Anterior cingulate cortex (tissue), 58 donors: ENCODE measurements at places on chromosomes 3 and 15.

DNA sequence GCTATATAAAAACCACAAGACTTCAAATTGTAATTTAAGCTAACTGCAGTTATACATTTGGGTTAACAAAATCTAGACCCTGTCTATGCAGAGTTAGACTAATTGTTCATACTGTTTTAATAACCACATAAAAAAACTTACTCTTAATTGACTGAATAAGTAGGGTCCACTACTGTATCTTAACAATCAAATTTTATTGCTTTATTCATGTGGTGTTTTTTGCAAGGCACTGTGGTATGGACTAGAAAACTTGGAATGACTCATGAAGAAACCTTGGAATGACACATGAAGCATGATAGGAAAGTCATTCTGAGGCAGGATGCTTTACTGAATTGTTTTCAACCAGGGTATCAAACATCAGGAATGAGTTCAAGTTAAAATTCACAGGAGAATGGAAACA lies 2.3 kb downstream of the SERP1 start:
- no peak for DNase-seq

- no peak for DNase-seq
These were observed 151.9 kb downstream of the RBPMS2 start for GRCh38 chr15:64623347-64623996.

GRCh38 chr15:51132384-51133139 lies 37.9 kb upstream of the TNFAIP8L3 start:
- peak; percentile 48 for DNase-seq

GRCh38 chr3:141250342-141250741 lies 18.7 kb downstream of the PXYLP1 start:
- no peak for DNase-seq

DNA sequence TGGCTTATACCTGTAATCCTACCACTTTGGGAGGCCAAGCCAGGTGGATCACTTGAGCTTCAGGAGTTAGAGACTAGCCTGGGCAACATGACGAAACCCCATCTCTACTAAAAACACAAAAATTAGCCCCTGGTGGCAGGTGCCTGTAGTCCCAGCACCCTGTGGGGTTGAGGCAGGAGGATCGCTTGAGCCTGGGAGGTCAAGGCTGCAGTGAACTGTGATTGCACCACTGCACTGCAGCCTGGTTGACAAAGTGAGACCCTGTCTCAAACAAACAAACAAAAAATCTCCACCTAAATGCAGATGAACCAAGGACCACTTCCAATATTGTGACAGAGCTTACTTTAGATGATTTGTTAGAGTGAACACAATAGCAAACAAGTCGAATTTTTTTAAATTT lies 53.7 kb downstream of the TP53BP1 start:
- DNase-seq = no peak

GRCh38 chr3:186049001-186049400 lies 59.9 kb downstream of the ETV5 start:
- no peak for DNase-seq
